ENCODE measurements at places on chromosomes 16 and 17. TPM values are rescaled to one million over a fixed set of nuclear protein-coding genes. Genes with fewer than 3 reads are reported as not detected.

The SLC6A2 gene
- not detected for total RNA-seq

- H3K4me1 ChIP-seq = no peaks in the 10 kb centered on the region
- H3K4me3 ChIP-seq = no peak overlapping the region
- no peak overlapping the region for H3K27ac ChIP-seq
Measured at GRCh38 chr17:13581925-13582324, 19.8 kb downstream of the HS3ST3A1 start.

DNA sequence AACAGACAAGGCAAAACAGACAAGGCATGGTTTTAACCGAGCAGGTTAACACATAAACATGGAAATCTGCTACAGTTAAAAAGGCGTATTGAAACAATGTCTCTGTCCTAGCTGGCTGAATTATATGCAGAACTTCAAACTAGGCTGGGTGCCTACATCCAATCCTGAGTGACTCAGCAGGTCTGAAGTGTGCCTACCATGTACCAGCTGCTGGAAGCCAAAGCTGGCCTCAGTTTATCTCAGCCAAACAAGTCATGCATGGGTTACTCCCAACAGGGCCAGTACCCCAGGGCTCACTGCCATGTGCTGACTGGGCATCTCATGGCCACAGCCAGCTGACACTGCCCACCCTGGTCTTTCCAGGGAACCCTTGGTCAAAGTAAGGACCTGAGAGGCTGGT lies 4.0 kb downstream of the C1QBP start:
- H3K27ac ChIP-seq = no peak overlapping the region
- peaks cover 19% of the 10 kb centered on the region for H3K4me1 ChIP-seq
- DNase-seq = no peak
- no peak overlapping the region for H3K4me3 ChIP-seq

The CLEC18B gene
- total RNA-seq = not detected

DNA sequence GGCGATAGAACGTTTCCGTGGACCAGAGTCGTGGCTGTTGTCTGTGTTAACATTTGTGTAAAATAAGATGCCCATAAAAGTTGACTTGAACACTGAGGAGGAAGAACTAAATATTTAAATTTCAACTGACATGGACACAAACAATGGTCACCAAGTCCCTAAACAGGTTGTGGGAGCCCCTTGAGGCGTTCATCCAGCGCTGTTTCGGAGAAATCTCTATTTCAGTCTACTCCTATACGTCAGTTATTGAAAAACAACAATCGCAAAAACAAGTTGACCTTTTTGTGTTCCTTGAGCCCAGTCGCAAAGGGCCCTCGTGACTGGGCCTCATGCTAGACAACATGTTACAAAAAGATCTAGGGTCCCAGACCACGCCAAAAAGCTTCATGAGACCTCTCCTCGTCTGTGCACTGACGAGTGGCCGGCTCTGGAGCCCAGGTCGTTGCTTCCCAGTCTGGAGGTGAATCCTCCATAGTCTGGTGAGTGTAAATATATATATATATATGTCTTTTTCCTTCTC lies 439 bp upstream of the TMEM231 start:
- H3K4me3 ChIP-seq = peak overlapping the region; percentile 75
- H3K36me3 ChIP-seq = no peaks in the 10 kb centered on the region
- H3K27ac ChIP-seq = peak overlapping the region; percentile 74
- no peaks in the 10 kb centered on the region for H3K27me3 ChIP-seq

The ELAC2 gene
- 35.3 TPM for total RNA-seq

- H3K4me1 ChIP-seq = peaks cover 10% of the 10 kb centered on the region
- no peaks in the 10 kb centered on the region for H3K27me3 ChIP-seq
- H3K4me3 ChIP-seq = no peak overlapping the region
Measured at GRCh38 chr17:60372790-60373483, 19.0 kb downstream of the USP32 start.

- H3K4me3 ChIP-seq = no peak overlapping the region
- no peak overlapping the region for H3K27ac ChIP-seq
- H3K27me3 ChIP-seq = no peaks in the 10 kb centered on the region
- peaks cover 46% of the 10 kb centered on the region for H3K36me3 ChIP-seq
- H3K4me1 ChIP-seq = no peaks in the 10 kb centered on the region
- no peak for DNase-seq
Measured at GRCh38 chr16:88005968-88006367, 54.7 kb downstream of the BANP start.

- no peak for DNase-seq
- H3K4me1 ChIP-seq = no peaks in the 10 kb centered on the region
- no peaks in the 10 kb centered on the region for H3K27me3 ChIP-seq
- no peak overlapping the region for H3K4me3 ChIP-seq
Measured at GRCh38 chr16:66964049-66964448, 3.0 kb downstream of the CES3 start.

The TMEM235 gene
- not detected for total RNA-seq

- DNase-seq = no peak
- H3K27ac ChIP-seq = no peak overlapping the region
- H3K4me1 ChIP-seq = no peaks in the 10 kb centered on the region
- no peaks in the 10 kb centered on the region for H3K27me3 ChIP-seq
- H3K36me3 ChIP-seq = no peaks in the 10 kb centered on the region
Measured at GRCh38 chr17:62751060-62751691, 56.9 kb downstream of the MARCHF10 start.

The PKMYT1 gene
- 3.8 TPM for total RNA-seq

- H3K27ac ChIP-seq = no peak overlapping the region
- DNase-seq = no peak
- H3K4me3 ChIP-seq = no peak overlapping the region
- no peaks in the 10 kb centered on the region for H3K4me1 ChIP-seq
Measured at GRCh38 chr16:51236583-51236982, 85.5 kb upstream of the SALL1 start.

- H3K27me3 ChIP-seq = no peaks in the 10 kb centered on the region
- peak; percentile 70 for DNase-seq
- no peak overlapping the region for H3K4me3 ChIP-seq
- H3K36me3 ChIP-seq = no peaks in the 10 kb centered on the region
Measured at GRCh38 chr17:75864448-75864871, 9.3 kb upstream of the WBP2 start.

The GAS2L2 gene
- not detected for total RNA-seq

DNA sequence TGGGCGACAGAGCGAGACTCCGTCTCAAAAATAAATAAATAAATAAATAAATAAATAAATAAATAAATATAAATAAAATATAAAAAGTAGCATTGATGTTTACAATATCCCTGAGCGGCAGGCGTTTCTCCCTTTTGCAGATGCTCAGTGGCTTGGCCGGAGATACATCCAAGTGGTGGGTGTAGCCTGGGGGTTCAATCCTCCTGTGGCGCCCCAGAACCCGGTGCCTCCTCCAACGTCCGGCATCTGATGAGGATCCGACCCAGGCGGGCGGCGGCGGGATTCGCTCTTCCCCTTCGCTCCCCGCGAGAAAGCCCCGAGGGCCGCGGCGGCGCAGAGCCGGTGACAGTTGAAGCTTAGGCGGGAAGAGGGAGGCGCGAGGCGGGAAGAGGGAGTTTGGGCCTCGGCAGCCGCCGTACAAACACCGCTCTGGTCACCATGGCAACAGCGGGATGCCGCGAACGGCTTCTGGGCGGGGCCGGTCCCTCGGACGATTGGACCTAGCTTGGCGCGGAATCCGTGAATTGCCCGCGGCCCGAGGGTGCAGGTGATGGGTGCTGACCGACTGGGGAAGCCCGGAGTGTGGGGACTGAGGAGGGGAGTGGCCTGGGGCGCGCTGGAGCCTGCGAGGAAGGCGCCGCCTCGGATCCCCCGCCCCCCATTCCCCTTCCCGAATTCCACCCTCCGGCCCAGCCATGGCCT lies 12.7 kb upstream of the ALDOA start:
- peak overlapping the region; percentile 49 for H3K27ac ChIP-seq
- no peaks in the 10 kb centered on the region for H3K36me3 ChIP-seq
- no peaks in the 10 kb centered on the region for H3K27me3 ChIP-seq
- peak; percentile 97 for DNase-seq
- H3K4me3 ChIP-seq = peak overlapping the region; percentile 72

- H3K4me3 ChIP-seq = peak overlapping the region; percentile 66
- H3K36me3 ChIP-seq = no peaks in the 10 kb centered on the region
- H3K27ac ChIP-seq = peak overlapping the region; percentile 77
- H3K27me3 ChIP-seq = peaks cover 1% of the 10 kb centered on the region
- no peaks in the 10 kb centered on the region for H3K4me1 ChIP-seq
Measured at GRCh38 chr16:1929578-1930337, 11.5 kb upstream of the HS3ST6 start.

The TBC1D26 gene
- total RNA-seq = not detected

DNA sequence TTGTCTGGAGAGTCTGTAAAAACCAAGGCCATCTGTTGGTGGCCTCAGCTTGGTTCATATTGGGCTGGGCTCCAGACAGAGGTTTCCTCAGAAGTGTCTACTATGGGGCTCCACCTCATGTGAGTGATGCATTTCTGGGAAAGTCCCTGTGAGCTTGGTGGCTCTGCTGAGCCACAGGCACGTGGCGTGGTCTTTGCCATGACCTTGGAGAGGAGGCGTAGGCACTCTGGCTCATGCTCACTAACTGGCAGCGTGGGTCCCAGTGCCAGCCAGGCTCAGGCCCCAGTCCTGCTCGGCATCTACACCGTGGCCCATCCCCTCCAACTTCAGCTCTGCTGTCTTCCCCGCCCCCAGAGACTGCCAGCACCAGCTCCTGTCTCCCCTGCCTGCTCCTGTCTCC lies 10.7 kb upstream of the SMTNL2 start:
- H3K36me3 ChIP-seq = no peaks in the 10 kb centered on the region
- no peak overlapping the region for H3K27ac ChIP-seq
- peak; percentile 73 for DNase-seq
- no peaks in the 10 kb centered on the region for H3K4me1 ChIP-seq

DNA sequence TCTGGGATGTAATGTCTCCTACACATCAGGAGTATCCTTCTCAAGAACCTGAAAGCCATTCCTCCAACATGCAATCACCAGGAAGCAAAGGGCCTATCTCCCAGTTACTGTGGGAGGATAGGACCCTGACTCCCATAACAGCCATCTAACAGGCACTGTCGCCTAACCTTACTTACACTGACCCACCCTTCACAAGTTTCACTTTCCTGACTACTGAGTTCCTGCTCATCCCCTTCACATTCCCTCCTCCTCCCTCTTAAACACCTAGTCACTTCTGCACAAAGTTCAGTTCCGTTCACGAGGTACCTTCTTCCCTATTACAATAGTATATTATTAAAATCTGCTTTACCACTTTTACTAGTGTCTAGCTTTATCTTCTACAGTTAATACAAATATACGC lies 1.3 kb downstream of the C17orf67 start:
- H3K27ac ChIP-seq = no peak overlapping the region
- H3K4me3 ChIP-seq = peak overlapping the region; percentile 81
- no peaks in the 10 kb centered on the region for H3K27me3 ChIP-seq
- no peaks in the 10 kb centered on the region for H3K36me3 ChIP-seq
- H3K4me1 ChIP-seq = peaks cover 18% of the 10 kb centered on the region

GRCh38 chr16:88506723-88507122 lies 53.6 kb downstream of the ZFPM1 start:
- H3K36me3 ChIP-seq = no peaks in the 10 kb centered on the region
- no peak overlapping the region for H3K4me3 ChIP-seq
- H3K4me1 ChIP-seq = no peaks in the 10 kb centered on the region
- DNase-seq = no peak
- H3K27me3 ChIP-seq = no peaks in the 10 kb centered on the region
- no peak overlapping the region for H3K27ac ChIP-seq

DNA sequence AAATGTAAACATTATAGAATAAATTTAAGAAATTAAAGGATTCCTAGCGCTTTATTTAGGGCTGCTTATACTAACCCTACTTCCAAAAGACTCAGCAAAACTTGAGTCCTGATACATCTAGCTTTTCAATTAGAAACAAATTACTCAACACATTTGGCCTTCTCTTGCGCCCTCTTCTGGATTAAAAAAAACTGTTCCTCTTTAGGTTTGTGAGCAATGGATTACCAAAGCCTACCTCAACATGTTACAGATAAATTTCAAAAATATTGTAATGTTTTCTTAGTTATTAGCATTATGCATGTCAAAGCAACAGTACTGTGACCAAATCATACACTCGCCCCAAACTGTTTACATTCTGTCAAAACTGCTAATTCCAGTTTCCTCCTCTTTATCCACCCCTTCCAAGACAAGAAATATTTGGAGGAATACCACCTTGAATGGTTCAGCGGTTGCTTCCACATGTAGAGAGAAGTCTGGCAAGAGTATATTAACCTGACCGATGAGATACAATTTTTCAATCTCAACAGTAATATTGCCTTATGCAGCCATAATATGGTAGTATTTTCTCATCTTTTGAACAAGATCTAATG lies 2.7 kb downstream of the NUFIP2 start:
- no peak for DNase-seq
- H3K36me3 ChIP-seq = peaks cover 37% of the 10 kb centered on the region
- H3K27ac ChIP-seq = no peak overlapping the region
- H3K27me3 ChIP-seq = no peaks in the 10 kb centered on the region

DNA sequence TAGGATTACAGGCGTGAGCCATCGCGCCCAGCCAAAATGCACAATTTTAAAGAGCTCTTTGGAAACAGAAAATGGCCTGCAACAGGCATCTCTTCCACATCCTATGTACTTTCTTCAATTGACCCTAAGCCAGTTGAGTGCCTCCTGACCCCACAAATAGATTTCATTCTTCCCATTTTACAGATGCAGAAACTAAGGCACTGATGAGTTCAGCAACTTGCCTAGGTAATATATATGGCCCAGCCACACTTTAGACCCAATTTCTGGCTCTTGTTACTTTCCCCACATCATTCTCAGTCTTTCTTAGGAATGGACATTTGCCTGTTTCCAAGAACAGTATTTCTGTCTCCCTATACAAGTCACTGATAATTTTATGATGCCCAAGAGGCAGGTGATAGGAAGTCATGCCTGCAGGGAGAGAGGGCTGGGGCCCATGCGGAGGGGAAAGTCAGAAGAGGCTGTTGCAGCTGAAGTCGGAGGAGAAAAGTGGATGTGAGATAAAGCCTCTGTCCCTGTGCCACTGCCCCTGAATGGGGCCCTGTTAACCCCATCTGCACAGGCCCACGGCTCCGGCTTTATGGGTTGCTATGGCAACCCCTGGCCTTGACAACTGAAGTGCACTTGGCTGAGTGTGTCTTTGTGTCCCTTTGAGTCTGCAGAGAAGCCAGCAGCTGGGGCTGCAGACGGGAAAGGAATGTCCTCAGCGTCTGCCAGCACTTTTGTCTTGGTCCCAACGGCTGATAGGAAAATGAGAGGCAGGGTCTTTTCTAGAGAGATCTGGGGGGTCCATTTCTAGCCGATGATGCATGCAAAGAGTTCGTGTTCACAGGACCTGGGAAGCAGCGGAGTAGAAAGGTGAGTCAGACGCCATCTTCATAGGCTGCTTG lies 45.9 kb downstream of the ABAT start:
- H3K4me1 ChIP-seq = no peaks in the 10 kb centered on the region
- DNase-seq = no peak
- no peaks in the 10 kb centered on the region for H3K36me3 ChIP-seq

All from upper lobe of right lung (tissue), 1 donor.